Suppressor macrophage (primary cell): ENCODE measurements at places on chromosomes 5 and 9.
A peak's percentile ranks its signal among the peaks of the same experiment; 100 is the strongest.

DNA sequence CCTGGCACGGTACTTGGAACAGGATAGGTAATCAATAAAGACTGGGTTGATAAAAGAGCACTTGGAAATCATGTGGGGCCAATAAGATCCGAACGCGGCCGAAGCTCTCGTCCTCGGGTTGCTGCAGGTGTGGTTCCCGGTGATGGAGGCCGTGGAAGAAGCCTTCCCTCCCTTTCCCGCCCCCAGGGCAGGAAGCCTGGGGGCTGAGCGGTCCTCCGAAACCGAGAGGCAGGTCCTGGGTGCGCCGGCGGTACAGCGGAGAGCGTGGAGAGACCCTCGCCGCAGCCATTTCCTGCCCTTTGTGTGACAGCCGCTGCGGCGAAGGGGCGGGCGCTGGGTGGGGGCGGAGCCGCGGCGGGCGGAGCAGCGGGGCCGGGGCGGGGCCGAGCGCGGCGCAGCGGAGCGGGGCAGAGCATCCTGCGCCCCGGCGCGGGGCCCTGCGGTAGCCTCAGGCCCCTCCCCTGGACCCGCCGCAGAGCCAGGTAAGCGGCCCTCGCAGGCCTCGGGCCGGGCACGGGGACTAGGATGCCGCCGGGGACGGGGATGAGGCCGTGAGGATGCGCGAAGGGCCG lies at the start of gene CYFIP2:
TSS of gene CYFIP2 (plus strand) at position 410 of the 572 bp plus-strand sequence. CDS start 19,239 bp downstream, outside the sequence.
- peak; percentile 37 for DNase-seq

DNA sequence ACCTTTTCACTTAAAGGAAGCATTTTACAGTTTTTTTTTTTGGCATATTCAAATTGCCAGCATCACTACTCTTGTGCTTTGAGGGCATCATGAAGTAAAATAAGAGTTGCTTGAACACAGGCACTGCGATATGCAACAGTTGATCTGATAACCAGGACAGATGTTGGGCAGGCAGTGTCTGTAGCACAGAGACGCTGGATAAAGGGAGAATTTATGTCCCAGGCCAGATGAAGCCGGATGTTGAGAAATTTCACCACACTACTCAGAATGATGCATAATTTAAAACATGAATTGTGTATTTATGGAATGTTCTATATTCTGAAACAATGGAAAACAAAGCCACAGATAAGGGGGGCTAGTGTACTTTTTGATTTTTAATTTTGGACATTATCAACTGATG lies 71.4 kb downstream of the SLC12A2 start:
- no peak for DNase-seq

DNA sequence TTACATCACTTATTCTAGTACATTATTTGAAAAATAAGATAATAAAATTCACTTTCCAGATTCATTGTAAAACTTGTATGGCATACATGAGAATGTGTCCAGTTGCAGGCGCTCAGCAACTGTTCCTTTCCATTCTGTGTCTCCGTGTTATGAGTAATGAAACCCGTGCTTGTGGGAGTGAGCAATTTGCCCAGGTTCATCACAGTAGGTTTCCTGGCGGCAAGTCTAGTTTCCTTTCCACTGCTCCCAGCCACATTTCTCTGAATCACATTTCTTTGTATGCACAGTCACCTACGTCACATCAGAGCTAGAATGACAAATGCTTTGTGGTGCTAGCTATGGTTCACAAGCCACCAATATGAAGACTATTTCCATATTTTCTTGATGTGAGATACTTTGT lies 39.9 kb downstream of the MOCS2 start:
- DNase-seq = no peak

- DNase-seq = no peak
Observed at GRCh38 chr5:12805165-12805698, 901.0 kb upstream of the CTNND2 start.

DNA sequence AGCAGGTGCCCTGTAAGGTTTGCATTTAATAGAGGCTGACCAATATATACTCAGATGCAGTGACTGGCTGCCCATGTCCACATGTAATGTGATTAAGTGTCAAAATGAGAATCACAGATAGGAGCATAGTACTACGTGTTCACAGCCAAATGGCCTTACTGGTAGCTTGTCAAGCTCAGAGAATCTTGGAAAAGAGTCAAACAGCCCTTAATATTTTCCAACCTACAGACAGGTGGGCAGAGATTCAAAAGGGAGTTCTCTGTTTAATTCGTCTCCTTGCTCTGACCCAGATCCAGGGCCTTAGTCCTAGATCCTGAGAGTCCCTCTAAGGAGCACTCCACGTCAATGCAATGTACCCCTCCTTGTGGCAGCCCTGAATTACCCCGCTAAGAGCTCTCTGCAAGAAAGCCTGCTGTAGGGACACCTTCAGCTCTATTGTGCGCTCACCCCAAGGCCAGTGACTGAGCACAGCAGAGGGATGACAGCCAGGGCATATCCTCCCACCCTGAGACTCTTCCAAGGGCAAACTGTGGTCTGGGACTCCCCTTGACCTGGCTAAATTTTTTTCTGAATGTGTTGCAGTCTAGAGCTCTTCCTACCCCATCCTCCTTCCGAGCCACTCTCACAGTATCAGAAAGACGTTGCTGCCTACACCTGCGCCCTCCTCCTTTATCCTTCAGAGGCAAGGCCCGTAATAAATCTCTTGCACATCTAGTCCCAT lies 159.2 kb downstream of the SNCAIP start:
- DNase-seq = no peak

DNA sequence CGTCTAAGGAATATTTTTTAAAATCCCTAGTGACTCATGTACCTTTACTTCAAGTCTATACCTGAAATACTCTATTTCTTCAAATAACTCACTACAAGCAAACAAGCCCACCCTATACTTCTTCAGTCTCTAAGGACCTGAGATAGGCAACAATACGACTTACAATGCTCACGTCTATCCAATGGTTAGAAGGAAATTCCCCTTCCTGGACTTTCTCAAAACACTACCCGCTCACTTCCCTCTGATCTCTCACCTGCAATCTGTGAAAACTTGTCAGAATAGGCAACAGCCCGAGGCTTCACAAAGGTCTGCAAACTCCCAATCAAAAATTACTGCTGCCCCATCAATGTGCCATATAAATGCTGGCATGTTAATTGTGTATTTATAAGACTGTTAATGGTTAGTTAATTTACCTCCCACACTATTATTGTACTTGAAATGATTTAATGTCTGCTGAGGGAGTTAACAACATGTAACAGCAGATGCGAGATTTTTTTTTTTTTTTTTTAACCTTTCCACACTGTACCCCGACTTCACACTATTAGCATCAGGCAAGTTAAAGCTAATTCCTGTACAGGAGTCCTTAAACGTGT lies 27.3 kb downstream of the MAPKAP1 start:
- DNase-seq = no peak

GRCh38 chr5:56172241-56172640 lies 60.9 kb downstream of the ANKRD55 start:
- DNase-seq = peak; percentile 51
